Activated CD8-positive, alpha-beta memory T cell treated with anti-CD3 and anti-CD28 coated beads for 24 hours (primary cell): ENCODE measurements at places on chromosomes 16 and 17.

GRCh38 chr17:40534371-40535189 lies 30.7 kb downstream of the CCR7 start:
- DNase-seq = no peak

DNA sequence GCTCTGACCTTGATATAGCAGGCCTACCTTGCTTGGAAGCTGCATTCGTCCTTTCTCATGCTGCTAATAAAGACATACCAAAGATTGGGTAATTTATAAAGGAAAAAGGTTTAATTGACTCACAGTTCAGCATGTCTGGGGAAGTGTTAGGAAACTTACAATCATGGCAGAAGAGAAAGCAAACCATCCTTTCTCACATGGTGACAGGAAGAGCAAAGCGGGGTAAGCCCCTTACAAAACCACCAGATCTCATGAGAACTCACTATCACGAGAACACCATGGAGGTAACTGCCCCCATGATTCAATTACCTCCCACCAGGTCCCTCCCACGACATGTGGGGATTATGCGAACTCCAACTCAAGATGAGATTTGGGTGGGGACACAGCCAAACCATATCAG lies 6.0 kb upstream of the MAPT start:
- no peak for DNase-seq

DNA sequence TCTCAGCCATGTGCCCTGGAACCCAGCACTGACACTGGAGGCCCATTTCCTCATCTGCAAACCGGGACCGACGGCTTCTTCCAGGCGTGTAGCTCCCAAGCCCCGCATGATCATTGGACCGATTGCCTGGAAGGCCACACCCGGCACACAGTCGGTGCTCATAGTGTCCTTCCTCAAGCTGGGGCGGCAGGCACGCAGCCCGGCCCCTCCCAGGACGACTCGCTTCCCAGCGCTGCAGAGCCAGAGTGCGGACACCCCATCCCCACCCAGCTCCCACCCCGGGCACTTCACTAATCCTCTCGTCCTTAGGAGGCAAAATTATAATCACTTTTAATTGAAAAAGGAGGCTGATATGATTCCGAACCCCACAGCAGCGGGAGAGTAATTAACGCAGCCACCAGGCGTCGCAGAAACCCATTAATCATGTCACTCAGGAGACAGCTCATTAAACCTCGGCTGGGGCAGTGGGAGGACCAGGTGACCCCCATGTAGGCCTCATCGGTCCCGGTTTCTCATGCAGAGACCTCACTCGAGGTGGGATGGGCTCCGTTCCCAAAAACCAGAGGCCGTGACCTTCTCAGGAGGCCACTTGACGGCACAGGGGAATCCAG lies 33.1 kb downstream of the ZNF469 start:
- no peak for DNase-seq

DNA sequence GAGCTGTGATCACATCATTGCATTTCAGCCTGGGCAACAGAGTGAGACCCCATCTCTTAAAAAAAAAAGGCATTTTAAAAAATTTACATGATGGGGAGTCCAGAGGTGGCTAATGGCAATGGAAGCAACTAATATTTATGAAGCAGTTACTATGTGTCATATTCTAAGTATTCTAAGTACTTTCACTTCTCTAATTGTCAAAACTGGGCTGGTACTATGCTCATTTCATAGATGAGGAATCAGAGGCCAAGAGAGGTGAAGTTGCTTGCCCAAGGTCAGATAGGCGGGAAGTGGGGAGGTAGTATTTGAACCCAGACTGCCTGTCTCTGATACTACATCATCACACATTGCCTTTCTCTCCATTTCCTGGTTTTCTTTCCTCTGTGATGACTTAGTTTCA lies 50.7 kb downstream of the SLC5A11 start:
- DNase-seq = no peak

GRCh38 chr17:70813355-70813930 lies 644.1 kb downstream of the KCNJ2 start:
- DNase-seq = no peak

DNA sequence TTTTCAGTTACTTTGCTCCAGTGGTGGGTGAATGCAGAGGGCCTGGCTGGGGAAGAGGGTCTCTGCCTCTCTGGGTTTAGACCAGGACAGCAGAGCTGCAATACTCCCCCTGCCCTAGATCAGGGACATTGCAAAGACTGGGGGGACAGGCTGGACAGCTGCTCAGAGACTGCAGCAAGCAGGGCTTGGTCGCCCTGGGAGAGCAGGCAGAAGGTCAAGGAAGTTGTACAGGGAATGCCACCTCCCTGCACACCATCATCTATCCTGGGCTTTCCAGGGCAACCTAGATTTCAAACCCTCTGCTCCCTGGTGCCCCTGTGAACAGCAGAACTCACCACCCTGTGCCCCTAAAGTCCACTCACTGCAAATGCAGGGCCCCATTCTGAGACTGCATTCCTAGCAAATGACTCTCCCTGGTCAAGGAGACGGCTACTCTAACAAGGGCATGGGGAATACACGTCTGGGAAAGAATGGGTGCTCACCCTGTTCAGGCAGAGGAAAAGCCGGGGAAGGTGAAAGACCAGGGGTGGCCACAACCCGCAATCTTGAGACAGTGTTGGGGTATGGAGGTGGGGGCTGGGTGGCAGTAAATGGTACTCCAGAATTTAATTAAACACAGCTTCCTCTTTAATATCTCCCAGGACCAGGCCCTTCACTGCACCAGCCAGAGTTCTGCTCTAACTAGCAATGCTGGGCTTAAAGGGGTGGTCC lies 1.0 kb downstream of the KIFC3 start:
- no peak for DNase-seq

DNA sequence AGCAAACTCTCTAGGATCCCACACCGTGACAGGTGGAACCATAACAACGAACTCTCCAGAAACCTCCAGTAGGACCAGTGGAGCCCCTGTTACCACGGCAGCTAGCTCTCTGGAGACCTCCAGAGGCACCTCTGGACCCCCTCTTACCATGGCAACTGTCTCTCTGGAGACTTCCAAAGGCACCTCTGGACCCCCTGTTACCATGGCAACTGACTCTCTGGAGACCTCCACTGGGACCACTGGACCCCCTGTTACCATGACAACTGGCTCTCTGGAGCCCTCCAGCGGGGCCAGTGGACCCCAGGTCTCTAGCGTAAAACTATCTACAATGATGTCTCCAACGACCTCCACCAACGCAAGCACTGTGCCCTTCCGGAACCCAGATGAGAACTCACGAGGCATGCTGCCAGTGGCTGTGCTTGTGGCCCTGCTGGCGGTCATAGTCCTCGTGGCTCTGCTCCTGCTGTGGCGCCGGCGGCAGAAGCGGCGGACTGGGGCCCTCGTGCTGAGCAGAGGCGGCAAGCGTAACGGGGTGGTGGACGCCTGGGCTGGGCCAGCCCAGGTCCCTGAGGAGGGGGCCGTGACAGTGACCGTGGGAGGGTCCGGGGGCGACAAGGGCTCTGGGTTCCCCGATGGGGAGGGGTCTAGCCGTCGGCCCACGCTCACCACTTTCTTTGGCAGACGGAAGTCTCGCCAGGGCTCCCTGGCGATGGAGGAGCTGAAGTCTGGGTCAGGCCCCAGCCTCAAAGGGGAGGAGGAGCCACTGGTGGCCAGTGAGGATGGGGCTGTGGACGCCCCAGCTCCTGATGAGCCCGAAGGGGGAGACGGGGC lies 1.3 kb downstream of the SPN start:
- no peak for DNase-seq

DNA sequence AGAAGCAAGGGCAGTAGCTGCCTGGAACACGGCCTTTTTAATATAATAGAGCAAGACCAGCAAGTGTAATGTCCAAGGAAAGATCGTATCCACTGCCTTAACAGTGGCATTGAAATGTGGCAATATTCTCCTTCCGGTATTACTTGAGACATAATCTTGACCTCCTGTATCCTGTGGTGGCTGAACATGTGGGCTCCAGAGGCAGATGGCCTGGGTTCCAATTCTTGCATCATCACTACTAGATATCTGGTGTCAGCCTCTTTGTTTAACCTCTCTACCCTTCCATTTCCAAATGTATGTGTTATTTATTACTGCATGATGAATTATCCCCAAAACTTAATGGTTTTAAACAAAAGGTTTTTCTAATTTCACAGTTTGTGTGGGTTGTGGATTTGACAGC lies 3.5 kb upstream of the CDYL2 start:
- DNase-seq = no peak

DNA sequence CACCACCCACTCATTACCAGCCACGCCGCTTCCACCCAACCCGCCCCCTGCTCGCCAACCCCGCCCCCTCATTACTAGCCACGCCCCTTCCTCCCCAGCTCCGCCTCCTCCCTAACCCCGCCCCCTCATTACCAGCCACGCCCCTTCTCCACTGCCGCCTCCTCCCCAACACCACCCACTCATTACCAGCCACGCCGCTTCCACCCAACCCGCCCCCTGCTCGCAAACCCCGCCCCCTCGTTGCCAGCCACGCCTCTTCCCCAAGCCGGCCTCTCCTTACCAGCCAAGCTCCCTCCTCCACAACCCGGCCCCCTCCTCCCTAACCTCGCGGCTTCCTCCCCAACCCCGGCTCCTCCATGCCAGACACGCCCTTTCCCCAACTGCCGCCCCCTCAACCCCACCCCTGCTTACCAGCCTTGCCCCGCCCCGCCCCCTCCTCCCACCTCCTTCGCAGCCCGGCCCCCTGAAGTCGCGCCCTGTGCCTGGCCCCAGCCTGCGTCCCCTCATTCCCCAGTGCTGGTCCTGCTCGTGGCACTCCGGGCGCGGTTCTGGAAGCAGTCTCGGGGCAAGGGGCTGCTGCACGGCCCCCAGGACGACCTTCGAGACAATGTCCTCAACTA lies 7.3 kb downstream of the SLC22A31 start:
- peak; percentile 80 for DNase-seq

GRCh38 chr17:48627623-48628521 lies 1.7 kb upstream of the HOXB9 start:
- DNase-seq = no peak
